Activated CD8-positive, alpha-beta memory T cell treated with anti-CD3 and anti-CD28 coated beads for 1 hour (primary cell): ENCODE measurements at places on chromosomes 6 and 20.

- DNase-seq: no peak
These were observed 2.8 kb downstream of the RTN4IP1 start for GRCh38 chr6:106626485-106626884.

- no peak for DNase-seq
These were observed 33.2 kb upstream of the RPS6KA2 start for GRCh38 chr6:166660157-166660688.

DNA sequence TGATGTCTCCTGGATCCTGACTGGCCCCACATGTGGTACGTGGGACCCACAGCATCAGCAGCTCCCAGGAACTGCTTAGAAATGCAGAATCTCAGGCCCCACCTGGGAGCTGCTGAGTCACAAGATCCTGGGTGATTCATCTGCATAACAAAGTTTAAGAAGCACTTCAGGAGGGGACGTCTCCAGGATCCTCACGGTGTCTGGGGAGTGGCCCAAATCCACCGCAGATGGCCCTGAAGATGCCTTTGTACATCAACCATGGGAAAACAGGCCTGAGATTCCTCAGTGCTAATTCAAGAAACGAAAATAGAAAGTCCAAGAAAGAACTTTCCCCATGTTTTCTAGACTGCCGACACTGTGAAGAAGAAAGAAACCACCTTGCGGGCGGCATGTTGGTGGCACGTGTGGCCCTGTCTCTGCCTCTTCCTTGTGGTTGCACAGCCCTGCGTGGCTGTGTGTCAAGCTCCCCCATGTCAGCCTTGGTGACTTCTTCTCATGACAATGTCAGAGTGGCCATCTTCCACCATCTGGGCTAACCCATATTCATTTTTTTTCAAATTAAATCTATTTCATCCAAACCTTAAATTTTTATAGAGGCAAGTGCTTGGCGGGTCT, 26.1 kb downstream of the RRBP1 start:
- no peak for DNase-seq

GRCh38 chr20:10670501-10671220, 3.1 kb downstream of the JAG1 start:
- no peak for DNase-seq

DNA sequence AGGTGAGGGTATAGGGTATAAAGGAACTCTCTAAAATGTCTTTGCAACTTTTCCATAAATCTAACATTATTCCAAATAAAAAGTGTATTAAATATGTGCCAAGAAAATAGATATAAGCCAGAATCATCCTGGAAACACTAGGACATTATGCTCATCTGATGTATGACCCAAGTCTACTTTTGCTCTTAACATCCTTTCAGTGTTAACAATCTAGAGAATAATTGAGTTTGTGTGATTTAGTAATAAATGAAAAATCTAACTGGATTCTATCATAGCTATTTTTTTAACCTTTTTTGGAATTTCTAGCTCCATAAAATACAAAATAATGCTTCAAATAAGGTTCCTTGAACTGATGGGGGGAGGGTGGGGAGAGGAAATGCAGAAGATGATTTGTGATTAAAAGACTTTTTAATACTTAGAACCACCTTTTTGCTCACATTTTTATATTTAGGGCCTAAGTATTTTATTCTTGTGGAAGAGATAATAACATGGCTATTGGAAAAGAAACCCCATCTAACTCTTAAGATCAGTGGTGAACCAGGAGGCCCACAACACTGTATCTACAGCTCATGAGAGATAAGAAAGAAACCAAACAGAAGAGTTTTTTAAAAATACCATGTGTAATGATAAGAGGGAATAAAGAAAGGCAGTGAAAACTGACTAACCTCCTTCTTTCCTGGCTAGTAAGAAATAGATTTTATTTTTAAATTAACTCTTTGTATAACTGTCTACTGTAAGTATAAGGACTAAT, 68.5 kb downstream of the PDSS2 start:
- no peak for DNase-seq

GRCh38 chr6:143538374-143538773, 26.9 kb upstream of the FUCA2 start:
- no peak for DNase-seq

- no peak for DNase-seq
These were observed 582.5 kb downstream of the DOK5 start for GRCh38 chr20:55057779-55058415.

DNA sequence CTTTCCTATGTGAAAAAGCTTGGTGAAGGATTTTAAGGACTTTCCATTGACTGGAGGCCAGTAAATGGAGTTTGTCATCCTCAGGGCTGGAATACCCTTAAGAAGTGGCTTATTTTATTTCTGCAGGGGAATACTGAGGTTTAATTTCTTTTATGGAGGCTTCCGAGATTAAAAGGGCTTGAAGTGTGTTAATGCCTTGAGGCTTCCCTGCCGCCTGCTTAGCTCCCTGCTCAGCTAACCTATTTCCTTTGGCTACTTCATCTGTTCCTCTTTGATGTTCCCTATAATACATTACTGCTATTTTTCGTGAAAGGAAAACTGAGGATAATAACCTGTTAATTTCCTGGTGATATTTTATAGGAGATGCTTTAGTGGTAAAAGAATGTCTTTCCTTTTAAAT, 44.2 kb downstream of the HLA-DPB1 start:
- no peak for DNase-seq

DNA sequence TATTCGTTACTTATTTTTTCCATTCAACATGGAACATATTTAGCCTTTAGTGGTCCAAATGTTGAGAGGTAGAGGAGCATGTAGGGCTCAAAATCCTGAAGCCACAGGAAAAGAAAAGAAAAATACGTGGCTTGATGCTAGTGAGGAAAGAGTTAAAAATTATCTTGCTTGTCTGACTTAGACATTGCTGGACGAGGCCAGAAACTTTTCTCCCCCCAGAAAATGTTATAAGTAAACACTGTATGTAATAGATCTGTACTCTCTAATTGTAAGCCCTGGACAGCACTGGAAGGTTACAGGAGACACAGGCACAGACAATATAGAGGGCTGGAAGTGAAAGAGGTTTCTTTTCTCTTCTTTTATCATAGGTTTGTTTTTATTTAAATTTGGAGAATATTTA, 165.6 kb downstream of the ZFP64 start:
- no peak for DNase-seq

DNA sequence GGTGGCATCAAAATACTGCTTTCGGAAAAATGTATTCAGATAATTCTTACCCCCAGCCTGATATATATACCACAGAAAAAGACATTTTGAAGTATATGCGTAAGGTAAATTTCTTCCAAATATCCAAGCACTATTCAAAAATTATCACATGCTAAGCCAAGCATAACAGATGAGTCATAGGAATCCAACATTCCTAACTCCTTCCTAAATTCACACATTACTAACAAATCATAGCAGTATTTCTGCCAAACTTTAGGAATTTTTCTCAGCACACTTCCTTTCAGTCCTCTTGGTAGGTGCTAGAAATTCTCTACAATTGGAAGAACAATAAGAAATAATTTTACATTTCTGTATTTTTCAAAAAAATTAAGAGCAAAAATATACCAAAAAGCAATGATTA, 417.5 kb downstream of the EYS start:
- no peak for DNase-seq

- no peak for DNase-seq
These were observed 23.9 kb upstream of the SMIM13 start for GRCh38 chr6:11069760-11070159.

DNA sequence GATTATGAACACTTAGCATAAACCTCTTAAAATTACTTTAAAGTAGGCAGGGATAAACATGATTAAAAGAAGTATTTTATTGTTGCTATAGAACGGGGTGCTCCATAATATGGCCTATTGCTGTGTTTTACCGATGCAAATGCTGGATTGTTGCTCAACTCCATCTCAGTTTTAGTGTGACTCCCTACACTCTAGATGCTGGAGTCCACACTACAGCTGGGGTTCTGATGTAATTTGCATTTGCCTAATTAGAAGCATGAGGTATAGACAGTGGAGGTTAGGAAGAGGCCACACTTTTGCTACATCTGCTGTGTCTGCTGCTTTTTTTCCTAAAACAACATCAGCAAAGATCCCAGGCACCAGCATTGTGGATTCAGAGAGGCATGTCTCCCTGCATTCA, 6.7 kb upstream of the HMGN3 start:
- no peak for DNase-seq

GRCh38 chr6:16338577-16339264, 100.3 kb downstream of the GMPR start:
- no peak for DNase-seq

DNA sequence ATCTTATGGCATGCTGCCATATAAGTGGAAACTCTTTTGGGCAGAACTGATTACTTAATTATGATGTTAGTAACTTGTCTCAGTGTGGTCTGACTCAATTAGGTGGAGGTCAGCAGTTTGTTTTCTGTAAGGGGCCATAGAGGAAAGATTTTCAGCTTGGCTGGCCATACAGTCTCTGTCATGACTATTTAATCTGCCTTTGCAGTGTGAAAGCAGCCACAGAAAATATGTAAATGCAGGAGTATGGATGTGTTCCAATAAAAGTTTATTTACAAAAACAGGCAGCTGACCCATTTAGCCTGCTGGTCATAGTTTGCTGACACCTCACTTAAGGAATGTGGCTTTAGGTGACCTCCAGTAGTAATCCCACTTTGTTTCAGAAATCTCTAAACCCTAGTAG, 700.7 kb downstream of the EPM2A start:
- DNase-seq: no peak

DNA sequence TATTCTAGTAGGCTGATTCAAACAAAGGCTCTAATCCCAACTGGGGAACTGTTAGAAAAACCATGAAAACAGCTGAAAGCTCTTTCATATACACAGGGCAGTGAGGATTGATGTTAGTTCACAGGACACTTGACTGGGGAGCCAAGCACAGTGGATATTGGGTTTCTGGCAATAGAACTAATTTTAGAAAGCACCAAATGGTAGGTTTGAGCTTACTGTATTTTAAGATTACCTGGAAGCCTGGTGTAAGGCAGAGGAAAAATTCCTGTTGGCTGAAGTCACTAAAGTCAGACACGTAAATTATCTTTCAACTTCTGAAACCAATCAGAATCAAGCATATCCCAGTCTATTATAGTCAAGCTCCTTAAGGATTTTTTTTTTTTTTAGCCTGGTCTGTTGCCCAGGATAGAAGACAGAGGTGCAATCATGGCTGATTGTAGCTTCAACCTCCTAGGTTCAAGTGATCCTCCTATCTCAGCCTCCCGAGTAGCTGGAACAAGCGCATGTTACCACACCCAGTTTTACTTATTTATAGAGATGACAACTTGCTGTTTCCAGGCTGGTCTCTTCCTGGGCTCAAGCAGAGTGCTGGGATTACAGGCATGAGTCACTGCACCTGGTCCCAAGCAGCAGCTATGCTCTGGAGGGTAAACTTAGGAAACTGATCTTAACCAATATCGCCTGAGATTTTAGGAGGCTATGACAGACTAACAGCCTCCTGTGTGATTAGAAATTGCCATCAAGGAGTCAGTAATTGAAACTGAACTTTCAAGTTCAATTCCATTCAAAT, 32.5 kb upstream of the SYNCRIP start:
- DNase-seq: no peak

DNA sequence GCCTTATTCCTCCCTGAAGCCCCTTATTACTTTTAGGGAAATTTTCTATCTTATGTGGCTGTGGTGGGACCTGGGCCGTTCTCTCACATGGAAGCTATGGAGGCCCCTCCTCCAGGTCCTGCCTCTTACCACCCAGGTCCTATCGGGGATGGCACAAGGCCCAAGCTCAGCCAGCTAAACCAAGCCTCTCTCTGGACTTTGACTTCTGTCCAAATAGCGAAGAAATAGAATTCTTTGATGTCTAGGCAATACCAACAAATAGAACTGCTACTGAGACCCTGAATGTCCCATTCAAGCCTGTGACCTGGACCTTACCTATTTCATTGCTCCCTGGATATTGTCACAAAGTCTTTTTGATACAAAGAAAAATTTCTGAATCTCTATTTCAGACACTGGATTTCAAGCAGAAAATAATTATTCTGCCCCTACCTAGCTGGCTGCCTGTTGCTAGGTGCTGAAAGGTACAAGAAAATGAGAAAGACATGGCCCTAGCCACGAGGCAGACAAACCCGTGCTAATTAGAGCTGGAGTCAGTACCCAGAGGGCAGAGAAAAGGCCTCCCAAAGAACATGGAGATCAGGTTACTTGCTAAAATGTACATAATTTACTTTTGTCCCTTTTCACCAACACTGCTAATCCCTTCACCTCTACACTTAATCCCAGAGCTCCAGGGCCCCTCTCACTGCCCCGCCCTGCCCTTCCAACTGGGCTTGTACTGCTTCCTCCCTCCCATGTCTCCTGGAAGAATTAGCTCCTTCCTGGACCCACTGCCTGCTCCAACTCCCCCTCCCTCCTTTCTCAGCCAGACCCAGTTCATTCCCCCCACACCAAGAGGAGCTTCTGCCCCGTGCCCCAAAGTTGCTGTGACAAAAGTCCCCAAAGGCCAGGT, 15.5 kb upstream of the NNAT start:
- DNase-seq: no peak

DNA sequence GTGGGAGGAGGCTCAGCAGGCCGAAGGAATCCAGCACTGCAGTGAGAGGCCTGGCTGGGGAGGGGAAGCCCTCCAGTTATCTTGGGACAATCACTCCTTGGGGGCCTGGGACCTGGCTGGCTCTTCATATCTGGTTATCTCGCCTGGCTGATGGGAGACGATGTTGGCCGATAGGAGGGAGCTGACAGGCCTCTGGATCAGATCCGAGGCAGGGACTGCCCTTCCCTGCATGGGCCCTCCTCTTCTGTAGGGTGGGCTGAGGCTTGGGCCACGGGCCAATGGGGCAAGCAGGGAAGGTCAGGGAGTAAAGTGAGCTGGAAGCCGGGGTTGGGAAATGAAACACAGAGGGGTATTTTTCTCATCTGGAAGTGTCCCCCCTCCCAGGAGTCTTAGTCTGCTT, 25.2 kb downstream of the MANBAL start:
- DNase-seq: no peak

GRCh38 chr20:51020657-51021056, 2.2 kb downstream of the KCNG1 start:
- no peak for DNase-seq

DNA sequence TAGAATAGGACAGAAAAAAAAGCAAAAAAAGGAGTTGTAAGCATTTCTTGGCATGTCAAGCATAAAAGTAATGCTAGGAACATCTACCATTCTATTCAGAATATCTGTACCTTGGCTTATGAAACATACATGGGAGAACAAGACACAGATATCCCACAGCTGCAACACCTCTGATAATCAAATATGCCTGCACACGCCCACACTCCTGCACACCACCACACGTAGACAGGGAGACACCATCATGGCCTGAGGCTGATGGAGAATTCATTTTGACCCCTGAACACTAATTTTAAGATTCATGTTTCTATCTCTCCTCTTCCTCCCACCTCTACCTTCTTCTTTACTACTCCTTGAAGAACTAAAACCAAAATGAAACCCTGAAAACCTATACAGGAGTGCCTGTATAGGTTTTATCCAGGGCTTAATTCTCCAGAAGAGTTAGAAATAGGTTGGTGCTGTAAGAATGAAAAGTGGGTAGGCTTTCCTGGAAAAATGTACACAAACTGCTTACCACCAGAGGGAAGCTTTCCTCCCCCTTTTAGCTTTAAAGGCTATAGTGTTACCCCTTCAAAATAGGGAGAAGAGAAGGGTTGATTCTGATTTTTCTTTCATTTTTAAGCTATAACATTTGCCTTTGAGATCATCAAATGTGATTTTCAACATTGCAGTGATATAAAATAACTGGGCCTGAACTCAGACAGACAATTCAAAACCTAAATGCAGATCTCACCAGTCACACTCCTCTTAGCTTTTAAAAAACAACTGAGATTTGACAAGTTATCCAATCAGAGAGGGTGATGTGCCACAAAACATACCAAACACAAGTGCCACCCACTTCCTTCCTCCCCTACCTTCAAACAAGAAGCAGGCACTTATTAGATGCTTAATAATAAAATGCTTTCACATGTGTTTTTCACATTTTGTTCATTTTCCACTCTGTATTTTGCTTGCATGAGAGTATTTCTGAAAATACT, 57.9 kb downstream of the ELOVL5 start:
- no peak for DNase-seq
